ENCODE measurements at places on chromosomes 2 and 18.

DNA sequence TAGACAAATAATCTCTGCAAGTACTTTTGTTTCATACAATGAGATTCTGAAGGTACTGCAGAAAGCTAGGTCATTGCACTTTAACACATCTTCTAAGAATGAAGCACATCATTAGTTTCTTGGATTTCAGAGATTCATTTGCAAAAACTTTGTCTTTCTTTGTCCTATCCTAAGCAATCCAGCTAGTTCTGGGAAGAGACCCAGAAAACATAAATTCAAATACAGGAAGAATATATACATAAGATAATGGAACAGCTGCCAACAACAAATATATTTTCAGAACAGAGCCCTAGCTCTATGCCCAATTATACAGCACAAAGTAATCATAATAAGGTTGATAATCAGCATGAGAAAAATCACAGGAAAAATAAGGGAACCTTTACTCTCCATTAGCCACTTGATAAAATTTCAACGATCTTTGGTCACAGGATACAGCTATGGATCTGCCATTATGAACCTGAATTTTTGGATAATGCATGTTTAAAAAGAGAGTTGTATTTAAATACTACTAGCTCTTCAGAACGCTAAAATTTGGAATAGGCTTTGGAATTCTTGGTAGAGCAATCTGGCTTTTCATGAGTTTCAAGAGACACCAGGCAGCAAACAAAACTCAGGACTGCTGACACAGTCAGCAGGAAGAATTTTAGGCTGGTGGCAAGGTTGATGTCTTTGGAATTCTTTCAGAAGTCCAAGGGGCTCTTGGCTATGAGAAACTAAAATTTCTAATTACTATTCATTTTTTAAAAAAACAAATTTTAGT, 250.4 kb upstream of the SMIM21 start:
- no peaks in the 10 kb centered on the region for H3K36me3 ChIP-seq
- H3K4me3 ChIP-seq, result no peak overlapping the region
- H3K27ac ChIP-seq, result no peak overlapping the region
- DNase-seq, result no peak

GRCh38 chr2:173221132-173221695, 133.5 kb upstream of the CDCA7 start:
- H3K27ac ChIP-seq, result no peak overlapping the region
- H3K27me3 ChIP-seq, result no peaks in the 10 kb centered on the region
- H3K4me3 ChIP-seq, result no peak overlapping the region

- no peak overlapping the region for H3K4me3 ChIP-seq
- no peaks in the 10 kb centered on the region for H3K36me3 ChIP-seq
- no peak overlapping the region for H3K27ac ChIP-seq
- H3K4me1 ChIP-seq, result no peaks in the 10 kb centered on the region
These were observed 27.8 kb downstream of the ID2 start for GRCh38 chr2:8709611-8710010.

DNA sequence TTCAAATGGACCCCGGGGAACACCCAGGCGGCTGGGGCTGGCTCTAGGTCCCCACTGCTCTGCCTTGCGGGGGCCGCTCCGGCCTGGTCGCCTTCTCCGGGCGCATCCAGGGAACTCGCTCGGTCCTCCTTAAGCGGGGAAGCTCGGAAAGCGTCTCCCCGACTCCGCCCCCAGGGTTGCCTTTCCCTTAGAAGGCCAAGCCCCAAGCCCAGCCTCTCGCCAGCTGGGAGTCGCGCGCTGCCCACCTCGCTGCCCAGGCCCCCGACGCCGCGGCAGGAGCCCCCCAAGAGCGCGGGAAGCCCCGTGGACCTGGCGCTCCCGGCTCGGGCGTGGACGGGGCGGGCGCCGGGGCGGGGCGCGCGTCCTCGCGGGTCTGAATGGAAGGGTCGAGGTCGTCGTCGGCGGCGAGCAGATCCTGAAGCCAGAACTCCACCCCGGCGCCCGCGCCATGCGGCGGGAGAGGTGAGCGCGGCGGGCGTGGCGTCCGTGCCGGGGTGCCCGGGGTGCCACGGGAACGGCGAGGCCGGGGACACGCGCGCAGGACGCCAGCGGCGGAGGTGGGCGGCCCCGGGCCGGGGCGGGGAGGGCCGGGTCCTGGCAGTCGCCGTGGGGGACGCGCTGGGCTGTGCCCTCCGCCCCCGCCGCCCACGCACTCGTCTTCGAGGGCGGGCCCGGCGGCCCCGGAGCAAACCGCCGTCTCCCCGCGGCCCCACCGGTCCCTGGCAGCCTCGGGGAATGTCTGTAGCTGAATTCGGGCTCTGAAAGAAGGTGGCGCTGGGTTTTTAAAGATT, at the start of gene BOK:
BOK (plus strand) TSS at position 214 of the 791 bp plus-strand sequence. CDS start 739 bp downstream, outside the sequence.
- H3K27ac ChIP-seq, result peak within 1 kb of the TSS; percentile 82
- H3K4me1 ChIP-seq, result peaks cover 39% of the 10 kb centered on the region
- H3K36me3 ChIP-seq, result no peaks in the 10 kb centered on the region
- no peaks in the 10 kb centered on the region for H3K27me3 ChIP-seq
- DNase-seq, result no peak
- peak within 1 kb of the TSS; percentile 68 for H3K4me3 ChIP-seq

- no peak for DNase-seq
- no peaks in the 10 kb centered on the region for H3K36me3 ChIP-seq
- no peaks in the 10 kb centered on the region for H3K27me3 ChIP-seq
- no peaks in the 10 kb centered on the region for H3K4me1 ChIP-seq
These were observed 39.0 kb downstream of the EEF1B2 start for GRCh38 chr2:206198677-206199076.

Measured in Panc1 (cell line).